ENCODE measurements at places on chromosomes 2 and 18.

DNA sequence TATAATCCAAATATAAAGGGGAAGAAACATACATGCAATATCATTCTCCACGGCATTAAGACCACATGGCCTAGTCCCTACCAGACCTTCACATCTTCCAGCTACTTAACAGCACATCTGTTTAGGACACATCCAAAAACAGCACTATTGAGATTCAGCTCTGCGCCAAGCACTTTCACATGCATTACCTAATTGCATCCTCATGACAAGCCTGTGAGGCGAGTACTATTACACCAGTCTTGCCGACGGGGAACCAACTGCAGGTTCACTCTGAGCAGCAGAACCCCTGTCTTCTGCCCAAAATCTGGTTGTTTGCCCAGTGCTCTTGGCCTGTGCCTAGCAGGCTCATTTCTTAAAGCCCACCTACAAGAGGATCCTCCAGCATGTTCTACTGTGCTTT, 66.7 kb downstream of the AAK1 start:
- DNase-seq, result no peak

GRCh38 chr2:86622519-86623042, 1.1 kb downstream of the RNF103 start:
- DNase-seq, result peak; percentile 33

- DNase-seq, result no peak
These were observed 454.6 kb upstream of the TRIB2 start for GRCh38 chr2:12261986-12262680.

DNA sequence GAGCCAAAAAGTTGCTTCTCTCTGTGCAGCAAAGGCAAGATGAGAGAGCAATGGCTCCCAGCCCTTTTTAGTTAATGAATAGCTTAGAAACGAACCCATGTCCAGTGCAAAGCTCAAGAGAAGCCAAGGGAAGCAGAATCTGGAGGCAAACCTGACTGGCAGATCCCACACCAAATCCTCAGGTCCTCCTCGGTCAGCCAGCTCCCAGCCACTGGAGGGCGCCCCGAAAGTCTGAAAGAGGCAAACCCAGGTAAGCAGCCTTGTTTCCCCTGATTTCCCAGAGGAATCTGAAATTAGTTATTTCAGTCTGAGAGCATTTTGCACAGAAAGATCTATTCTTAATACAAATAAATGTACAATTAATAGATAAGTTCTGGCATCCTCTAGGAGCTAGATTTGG, 71.3 kb upstream of the PID1 start:
- DNase-seq, result no peak

- no peak for DNase-seq
These were observed 23.4 kb downstream of the FBLN7 start for GRCh38 chr2:112161431-112162145.

- no peak for DNase-seq
These were observed 291.5 kb upstream of the CCDC68 start for GRCh38 chr18:55250768-55251173.

DNA sequence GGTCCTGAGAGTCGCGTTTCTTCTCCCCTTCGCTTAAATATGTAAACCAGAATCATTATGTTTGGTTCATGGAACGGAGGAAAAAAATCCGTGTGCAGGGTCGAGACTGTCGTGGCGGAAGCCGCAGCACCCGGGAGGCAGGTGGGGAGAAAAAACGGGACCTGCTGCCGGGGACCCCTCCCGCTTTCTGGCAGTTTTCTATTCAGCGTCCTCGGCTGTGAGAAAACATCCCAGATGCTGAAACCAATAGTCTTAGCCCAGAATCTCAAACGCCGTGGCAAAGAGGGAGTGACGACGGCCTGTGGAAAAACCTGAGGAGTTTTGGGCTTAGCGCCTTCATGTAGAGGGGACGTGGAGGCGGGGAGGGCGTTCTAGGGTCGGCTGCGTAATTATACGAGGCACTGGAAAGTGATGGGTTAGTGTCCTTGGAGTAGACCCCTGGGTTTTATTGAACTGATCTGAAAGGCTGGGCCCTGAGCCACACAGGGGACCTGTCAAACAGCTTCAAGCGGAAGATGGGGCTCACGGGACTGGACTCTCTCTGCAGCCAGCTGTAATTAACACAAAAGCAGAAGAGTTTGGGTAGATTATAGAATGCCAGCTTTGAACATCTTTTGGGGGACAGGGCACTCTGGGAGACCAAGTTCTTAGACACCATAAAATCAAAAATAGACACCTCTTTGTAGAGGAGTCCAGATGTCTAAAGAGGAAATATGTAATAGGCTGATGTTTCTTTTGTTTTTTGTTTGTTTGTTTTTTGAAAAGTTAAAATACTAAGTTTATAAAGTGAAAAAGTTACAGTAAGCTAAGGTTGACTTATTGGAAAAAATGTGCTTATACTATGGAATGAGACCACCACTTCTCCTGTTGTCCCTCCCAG, 834 bp upstream of the BUB1 start:
- DNase-seq, result no peak

DNA sequence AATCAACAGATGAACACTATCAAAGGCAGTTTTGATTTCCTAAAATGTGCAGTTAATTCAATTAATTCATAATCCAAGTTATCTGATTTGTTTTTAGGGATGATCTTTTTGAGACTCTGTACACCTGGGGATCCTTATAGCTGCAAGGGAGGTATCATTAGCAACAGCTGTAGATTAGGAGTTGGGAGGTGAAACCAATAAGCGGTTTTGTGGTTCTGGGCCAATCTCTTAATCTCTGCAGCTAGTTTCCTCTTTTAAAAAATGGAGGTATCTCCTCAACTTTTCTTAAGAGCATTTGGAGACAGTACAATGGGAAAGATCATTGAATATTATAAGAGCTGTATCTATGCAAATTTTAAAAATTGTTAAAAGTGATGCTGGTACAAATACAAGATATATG, 126.0 kb downstream of the MC4R start:
- no peak for DNase-seq

DNA sequence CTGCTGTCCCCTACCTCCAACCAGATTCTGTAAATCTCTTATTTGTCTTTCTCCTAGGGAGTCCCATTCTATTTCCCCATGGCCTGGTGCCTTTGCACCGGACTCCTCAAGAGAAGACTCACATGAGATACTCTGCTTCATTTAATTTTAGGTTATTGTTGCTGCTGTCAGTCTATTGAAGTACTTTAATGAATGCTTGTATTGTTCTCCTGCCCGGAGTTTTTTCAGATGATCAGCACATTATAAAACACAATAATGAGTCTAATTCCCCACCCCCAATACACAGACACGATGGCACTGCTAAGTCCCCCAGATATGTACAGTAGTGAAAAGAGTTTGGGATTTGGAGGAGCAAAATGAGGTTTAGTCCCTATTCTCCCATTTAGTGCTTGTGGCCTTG, 58.9 kb downstream of the HAUS1 start:
- no peak for DNase-seq

- DNase-seq, result no peak
These were observed 78.6 kb downstream of the RFTN2 start for GRCh38 chr2:197596766-197597165.

GRCh38 chr2:100889286-100889685, 69.3 kb downstream of the NPAS2 start:
- DNase-seq, result no peak

- no peak for DNase-seq
These were observed 25.2 kb downstream of the EPB41L5 start for GRCh38 chr2:120037995-120038541.

DNA sequence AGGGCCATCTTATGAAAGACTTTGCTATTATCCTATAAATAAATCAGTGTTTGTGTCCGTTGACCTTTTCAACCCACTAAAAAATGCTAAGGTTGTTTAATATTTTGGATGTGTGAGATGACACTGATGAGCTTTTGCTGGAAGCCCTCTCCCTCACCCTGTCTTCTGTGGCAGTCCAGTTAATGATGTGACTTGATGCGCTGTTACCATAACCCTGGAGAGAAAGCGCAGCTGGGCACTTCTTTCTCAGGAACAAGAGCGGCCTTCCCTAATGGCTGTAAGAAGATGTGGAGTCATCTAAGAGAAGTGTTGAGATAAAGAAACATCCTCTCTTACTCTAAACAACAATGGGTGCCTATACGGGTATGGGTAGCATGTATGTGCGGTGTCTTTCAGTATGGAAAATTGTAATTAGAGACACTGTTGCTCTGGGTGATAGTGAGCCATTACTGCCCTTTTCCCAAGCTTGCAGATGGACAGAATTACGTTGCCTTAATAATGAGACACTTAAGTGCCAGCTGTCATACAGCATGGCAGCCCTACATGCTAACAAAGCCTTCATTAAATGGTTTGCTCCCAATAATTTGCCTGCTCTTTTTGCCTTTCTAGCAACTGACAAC, 165.6 kb upstream of the NABP1 start:
- no peak for DNase-seq

- no peak for DNase-seq
These were observed 242.0 kb upstream of the LYPD1 start for GRCh38 chr2:132911726-132912724.

DNA sequence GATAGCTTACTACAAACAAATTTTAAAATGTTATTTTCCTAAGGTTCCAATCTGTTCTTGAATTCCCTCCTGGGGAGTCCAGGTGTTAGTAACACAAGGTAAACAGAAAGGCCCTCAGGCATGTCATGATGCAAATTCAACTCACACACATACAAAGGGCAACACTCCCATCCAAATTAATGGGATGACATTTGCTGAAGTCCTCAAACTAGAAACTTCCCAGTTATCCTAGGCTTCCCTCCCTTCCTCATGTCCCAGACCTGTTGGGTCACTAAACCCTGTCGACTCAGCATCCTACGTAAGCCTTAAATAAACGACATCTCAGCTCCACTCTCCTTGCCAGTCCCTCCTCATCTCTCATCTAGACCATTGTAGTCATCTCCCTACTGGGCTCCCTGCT, 85.1 kb downstream of the GREB1L start:
- DNase-seq, result no peak

- DNase-seq, result peak; percentile 81
These were observed 1.3 kb downstream of the GORASP2 start for GRCh38 chr2:170930131-170930990.

Data from CD4-positive, alpha-beta T cell treated with Interleukin-10 for 1 hour (primary cell).